Daoy (cell line): ENCODE measurements at places on chromosomes 1 and 21. TPM values are rescaled to one million over a fixed set of nuclear protein-coding genes. Genes with fewer than 3 reads are reported as not detected.

The IL12RB2 gene
- total RNA-seq, result 0.57 and 0.80 TPM in 2 replicates

The CTSK gene
- 0.39 and 5.8 TPM in 2 replicates for total RNA-seq

The SLAMF7 gene
- total RNA-seq, result 0.03 and 0.91 TPM in 2 replicates

The TCHH gene
- total RNA-seq, result 0.29 TPM in 1 of 2 replicates, not detected in the other

The TMEM69 gene
- total RNA-seq, result 38.1 and 47.9 TPM in 2 replicates
